AG08396 (cell line): ENCODE measurements at places on chromosomes 5 and 9.

GRCh38 chr5:133523961-133524586, 88.3 kb downstream of the FSTL4 start:
- no peak for DNase-seq

DNA sequence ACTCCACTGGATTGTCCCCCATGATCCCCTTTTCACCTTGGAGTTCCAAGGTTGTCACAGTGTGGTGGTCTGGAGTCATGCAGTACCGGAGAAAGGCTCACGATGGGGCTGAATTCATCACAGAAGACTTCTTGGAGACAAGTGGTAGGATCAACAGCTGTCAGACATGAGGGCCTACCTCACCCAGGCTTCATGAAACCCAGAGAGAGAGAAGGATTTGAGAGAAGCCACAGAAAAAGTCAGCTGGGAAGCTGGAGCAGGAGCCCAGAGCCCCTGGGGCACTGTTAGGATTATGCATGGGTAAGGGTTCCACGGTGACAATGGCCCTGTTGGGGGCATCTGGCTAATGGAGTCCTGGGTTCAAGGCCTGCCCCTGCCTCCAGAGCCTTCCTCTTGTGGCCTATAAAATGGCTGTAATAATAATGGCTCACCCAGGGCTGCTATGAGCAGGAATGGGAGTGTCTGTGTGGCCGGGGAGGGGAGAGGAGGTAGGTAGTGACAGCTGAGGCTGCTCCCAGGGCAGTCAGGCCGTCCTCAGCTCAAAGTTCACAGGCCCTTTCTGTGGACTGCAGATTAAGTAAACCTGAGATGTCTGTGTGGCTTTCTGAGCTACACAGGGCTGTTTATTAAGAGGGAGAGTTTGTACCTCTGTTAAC, 910 bp downstream of the TRIM14 start:
- DNase-seq, result peak; percentile 45

GRCh38 chr9:131676431-131676972, 63.4 kb downstream of the RAPGEF1 start:
- no peak for DNase-seq

- no peak for DNase-seq
These were observed 579 bp upstream of the FAM78A start for GRCh38 chr9:131276891-131277286.

- no peak for DNase-seq
These were observed 210.6 kb upstream of the ADAMTSL1 start for GRCh38 chr9:18263377-18263776.

GRCh38 chr5:93902288-93902687, 160.9 kb upstream of the POU5F2 start:
- DNase-seq, result no peak

- DNase-seq, result peak; percentile 76
These were observed 18.9 kb upstream of the MEGF9 start for GRCh38 chr9:120733190-120733589.

DNA sequence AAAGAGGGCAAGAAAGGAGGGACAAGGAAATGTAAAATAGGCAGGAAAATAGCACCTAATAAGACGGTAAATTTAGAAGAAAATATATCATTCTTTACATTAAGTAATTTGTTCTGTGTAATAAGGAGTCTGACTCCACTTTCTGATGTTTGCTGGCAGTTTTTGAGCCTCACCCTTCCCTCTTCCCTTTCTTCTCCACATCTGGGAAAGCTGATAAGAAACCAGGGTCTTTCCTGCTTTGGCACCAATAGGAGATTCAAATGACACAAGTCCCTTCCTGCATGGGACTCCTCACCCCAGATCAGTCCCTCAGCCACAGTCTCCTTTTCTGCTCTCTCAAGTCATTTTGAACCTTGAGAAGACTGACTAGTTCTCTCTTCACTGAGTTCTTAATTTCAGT, 31.2 kb upstream of the LECT2 start:
- DNase-seq, result no peak

- peak; percentile 50 for DNase-seq
These were observed 547 bp downstream of the NIPBL start for GRCh38 chr5:36876965-36877666.

- DNase-seq, result no peak
These were observed 43.8 kb upstream of the ANKH start for GRCh38 chr5:14915291-14915952.

- DNase-seq, result no peak
These were observed 20.0 kb upstream of the FAM120AOS start for GRCh38 chr9:93473411-93473810.

DNA sequence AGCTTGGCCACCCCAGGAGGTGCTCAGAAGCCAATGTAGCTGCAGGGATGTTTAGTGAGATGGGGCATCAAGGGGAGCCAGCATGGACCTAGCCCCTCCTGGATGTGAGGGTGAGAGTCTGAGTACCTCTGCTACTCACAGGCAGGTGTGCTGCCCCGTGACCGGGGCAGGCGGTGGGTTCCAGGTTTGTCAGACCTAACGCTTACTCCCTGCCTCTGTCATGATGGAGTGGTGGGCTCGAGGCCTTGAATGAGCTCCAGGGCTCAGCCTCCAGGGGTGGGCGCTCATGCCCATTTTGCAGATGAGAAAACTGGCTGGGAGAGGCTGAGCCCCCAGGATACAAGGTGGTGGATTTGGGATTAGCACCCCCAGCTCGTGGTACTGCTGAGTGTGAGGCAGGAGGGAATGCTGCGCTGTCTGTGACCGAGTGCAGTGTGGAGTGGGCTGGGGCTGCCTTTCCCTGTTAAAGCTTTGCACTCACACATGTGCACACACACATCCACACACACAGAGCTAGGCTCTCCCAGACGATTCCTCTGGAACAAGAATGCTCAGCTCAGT, 1.5 kb downstream of the RXRA start:
- no peak for DNase-seq

- no peak for DNase-seq
These were observed 82.3 kb upstream of the EPB41L4B start for GRCh38 chr9:109403116-109403515.

- no peak for DNase-seq
These were observed 7.6 kb downstream of the ITK start for GRCh38 chr5:157188270-157188669.

- no peak for DNase-seq
These were observed 16.2 kb downstream of the RALGDS start for GRCh38 chr9:133104718-133105460.

DNA sequence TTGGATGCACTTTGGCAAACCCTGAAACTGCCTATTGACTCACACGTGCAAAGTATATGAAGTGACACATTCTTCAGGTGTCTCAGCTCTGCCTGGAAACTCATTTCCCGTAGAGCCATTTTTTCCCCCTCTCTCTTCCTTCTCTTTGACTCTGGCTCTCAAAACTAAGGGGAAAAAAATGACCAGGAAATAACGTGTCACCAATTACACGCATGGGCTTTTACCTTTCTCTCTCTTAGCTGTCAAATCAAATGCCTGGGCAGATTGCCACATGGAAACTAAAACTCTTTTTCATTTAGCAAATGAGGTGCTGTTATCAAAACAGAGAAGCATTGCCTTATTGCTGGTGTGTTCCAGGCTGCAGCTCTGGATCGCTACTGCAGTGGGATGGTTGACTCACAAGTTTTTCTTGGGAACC, 18.3 kb upstream of the IFNK start:
- no peak for DNase-seq

DNA sequence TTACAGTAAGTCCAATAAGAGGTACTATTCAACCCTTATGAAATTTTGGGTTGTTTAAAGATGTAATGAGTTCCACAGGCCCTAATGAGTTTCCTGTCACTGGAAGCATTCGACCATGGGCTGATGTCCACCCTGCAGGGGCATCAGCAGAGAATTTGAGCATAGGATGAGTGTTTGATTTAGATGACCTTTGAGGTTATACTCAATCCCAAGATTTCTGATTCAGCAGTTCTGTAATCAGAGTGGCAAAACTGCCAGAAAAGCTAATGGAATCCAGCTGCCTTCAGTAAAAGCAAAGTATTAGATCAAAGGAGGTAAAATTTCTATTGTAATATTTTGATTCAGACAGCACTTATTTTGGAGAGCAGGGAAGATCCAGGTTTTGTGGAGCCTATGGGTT, 68.3 kb downstream of the COX7C start:
- no peak for DNase-seq

DNA sequence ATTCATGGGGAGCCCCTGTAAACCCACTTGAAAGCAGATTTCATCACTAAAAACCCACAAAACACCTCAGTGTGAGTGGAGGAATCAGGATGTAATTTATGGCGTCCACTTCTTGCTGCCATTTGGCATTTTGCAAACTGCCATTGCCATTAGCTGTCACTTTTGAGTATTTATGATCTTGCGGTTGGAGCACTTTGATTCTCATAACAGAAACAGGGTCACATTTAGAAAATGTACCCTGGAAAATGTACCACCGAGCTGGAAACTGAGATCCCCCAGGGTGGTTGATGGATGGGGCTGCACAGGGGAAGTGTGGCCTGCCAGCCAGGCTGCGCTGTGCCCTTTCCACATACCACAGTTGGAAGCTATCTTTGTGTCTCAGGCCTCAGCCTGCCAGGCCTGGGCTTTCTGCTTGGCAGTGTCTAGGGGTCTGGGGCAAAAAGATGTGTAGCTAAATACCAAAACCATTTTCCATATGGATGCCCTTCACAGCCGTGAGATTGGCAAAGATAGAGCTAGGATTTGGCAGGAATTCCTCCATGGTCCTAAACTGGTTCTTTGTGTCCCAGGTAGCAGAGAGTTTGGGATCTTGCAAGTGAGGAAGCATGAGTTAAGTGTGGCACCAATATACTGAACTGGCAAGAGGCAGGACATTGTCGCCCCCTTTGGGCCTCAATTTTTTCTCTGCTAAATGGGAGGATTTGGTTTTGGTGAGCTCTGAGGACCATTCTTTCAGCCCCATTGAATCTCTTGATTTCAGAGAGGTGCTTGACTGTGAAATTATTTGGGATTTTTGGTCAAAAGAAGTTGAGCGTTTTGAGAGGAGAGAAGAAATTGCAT, 46.2 kb downstream of the GALNT10 start:
- DNase-seq, result no peak

GRCh38 chr9:85262333-85262732, 479.4 kb downstream of the AGTPBP1 start:
- no peak for DNase-seq

GRCh38 chr9:119868694-119869093, 499.5 kb upstream of the BRINP1 start:
- no peak for DNase-seq

GRCh38 chr5:144189800-144190429, 19.2 kb downstream of the KCTD16 start:
- DNase-seq, result no peak

- peak; percentile 60 for DNase-seq
These were observed 18.9 kb downstream of the MARCHF11 start for GRCh38 chr5:16160706-16161105.

GRCh38 chr9:123518338-123518737, 162.3 kb downstream of the CRB2 start:
- DNase-seq, result no peak

GRCh38 chr9:124337562-124337961, 77.7 kb downstream of the PSMB7 start:
- DNase-seq, result no peak

- DNase-seq, result no peak
These were observed 20.5 kb downstream of the PTGER4 start for GRCh38 chr5:40700116-40700782.

- no peak for DNase-seq
These were observed 51.2 kb upstream of the ARRDC3 start for GRCh38 chr5:91434348-91434747.

- no peak for DNase-seq
These were observed 59.0 kb downstream of the MAP1B start for GRCh38 chr5:72166070-72166979.

GRCh38 chr5:91885291-91886265, 502.5 kb upstream of the ARRDC3 start:
- no peak for DNase-seq

DNA sequence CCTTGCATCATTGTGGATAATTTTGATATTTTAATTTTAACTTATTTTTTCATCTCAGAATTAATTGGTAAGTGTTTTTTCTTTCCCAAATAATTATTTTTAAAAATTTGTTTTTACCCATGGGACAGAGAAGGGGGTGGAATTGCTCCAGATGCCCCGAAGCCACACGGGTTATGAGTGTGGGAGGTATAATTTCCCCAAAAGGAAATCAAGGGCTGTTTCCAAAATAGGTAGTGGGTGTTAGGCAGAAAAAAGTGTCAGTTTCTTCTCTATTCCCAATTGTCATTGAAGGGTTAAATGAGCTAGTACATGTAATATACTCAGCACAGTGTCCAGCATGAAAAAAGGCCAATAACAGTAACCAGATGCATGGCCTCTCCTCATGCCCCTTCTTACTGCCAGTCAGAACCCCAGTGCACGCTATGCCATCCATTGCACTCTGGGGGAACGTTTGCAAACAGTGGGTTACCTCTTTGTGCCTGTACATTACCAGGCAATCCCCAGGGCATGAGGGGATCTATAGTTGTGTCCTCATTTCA, 36.4 kb upstream of the ANGPTL2 start:
- no peak for DNase-seq

DNA sequence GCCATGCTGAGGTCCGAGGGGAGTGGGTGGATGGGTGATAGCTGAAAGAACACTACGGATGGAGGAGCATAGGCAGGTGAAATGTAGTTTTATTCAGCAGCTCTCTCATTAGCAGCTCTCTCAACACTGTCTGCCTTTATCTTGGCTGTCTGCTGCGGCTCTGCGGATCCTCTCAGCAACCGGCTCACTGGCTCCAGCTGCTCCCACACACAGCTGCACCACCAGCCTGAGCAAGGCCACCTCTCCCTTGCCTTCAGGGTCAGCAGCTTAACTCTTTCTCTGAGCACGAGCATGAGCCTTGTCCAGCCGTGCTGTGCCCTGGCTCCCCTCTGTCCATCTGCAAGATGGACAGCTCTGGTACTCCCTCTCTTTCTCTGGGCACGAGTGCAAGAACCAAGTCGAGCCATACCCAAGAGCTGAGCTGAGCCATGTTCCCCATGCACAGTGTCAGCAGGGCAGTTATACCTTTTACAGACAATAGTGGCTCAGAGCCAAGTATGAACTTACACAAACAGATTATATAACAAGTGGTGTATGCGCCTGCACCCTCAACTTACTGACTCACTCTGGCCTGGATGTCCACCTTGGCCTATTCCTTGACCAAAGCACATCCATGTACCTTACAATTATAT, 108.5 kb downstream of the MACIR start:
- DNase-seq, result no peak

- DNase-seq, result no peak
These were observed 1.5 kb downstream of the LCN10 start for GRCh38 chr9:136740971-136741882.

- no peak for DNase-seq
These were observed 5.6 kb downstream of the WNK2 start for GRCh38 chr9:93189369-93190132.

- no peak for DNase-seq
These were observed 412.7 kb downstream of the CETN3 start for GRCh38 chr5:89996890-89997289.
